ENCODE measurements at places on chromosomes 7 and 10.

- no peak for DNase-seq
Observed at GRCh38 chr10:31075881-31076609, 44.4 kb upstream of the ZNF438 start.

- DNase-seq = no peak
Observed at GRCh38 chr10:114260366-114260765, 21.3 kb downstream of the VWA2 start.

DNA sequence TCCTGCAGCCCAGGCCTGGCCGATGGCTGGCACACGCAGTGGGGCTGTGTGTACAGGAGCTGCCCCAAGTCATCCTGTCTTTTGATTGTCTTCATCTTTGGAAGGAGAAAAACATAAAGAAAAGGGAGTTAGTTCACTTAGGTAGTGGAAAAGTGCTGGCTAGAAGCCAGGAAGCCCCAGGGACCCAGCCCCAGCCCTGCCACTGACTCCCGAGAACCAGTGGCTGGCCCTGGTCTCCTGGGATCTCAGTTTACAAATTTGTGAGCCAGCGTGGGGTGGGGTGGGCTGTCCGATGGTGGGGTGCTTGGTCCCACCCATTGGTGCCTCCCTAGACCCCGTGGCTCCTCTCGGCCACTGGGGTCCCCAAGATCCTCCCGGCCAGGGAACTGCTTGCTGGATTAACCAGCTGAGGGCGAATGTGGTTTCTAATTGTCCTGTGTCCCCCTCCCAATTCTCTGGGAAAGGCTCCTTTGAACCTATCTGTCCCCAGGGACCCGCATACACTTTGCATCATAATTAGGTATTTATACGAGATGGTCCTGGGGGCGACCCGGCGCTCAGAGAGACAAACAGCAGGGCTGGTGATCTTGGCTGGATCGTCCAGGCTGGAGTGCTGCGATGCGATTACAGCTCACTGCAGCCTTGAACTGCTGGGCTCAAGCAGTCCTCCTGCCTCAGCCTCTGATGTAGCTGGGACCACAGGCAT, 16.3 kb upstream of the CHST12 start:
- DNase-seq = no peak

DNA sequence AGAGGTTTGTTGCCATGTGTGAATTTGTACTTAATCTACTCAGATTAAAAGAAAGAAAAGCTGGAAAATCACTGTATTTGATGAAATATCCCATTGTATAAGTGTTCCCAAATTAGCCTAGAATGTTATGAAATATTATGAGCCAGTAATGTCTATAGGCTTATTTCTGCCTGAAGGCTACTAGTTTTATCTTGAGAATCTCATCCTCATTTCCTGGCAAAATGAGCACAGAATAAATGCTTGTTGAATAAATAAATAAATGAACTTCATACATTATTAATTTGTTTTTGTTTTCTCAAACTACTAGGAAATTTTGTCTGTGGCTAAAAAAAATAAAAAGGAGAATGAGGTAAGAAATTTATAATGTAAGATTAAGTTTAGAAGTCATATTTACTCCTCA, 25.5 kb downstream of the HELLS start:
- no peak for DNase-seq

GRCh38 chr7:43686991-43687390, 42.3 kb downstream of the COA1 start:
- DNase-seq = no peak

- no peak for DNase-seq
Observed at GRCh38 chr7:52463341-52463740, 572.1 kb upstream of the POM121L12 start.

GRCh38 chr7:135693558-135693957, 31.2 kb downstream of the STMP1 start:
- no peak for DNase-seq
